CD4-positive, alpha-beta T cell treated with Interleukin-6 for 4 hours (primary cell): ENCODE measurements at places on chromosomes 2 and 18.

- DNase-seq, result no peak
These were observed 1.5 kb downstream of the SMCHD1 start for GRCh38 chr18:2656981-2657512.

DNA sequence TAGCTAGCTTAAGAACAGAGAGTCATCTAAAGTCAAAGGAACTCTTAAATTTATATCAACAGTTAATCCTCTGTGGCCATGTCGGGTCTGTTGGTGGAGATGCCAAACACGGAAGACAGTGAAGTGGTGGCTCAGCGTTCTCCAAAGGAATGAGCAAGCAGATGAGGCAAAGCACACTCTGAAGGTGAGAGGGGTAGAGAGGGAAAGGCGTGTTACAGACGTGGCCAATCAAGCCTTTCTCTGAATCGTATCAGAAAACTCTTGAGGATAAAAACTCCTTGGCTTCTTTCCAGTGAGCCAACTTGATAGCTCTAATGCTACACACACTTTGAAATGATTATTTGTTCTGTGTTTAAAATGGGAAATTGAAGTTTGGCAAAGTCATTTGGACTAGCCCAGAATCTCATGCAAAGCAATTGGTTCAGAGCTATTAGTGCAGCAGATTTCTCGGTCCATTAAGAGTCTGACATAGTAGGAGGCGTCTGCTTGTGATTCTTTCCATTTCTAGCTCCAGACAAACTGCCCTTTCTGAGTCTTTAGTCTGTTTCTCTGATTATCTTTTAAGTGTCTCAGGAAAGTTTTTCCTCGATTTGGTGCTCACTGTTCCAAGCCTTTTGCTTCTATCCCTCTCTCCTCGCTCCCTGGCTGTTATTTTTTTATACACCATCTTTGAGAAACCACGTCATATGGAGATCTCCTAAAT, 57.5 kb upstream of the CPO start:
- DNase-seq, result no peak

GRCh38 chr2:55965276-55965675, 41.7 kb upstream of the EFEMP1 start:
- DNase-seq, result no peak

- DNase-seq, result no peak
These were observed 123.8 kb upstream of the FSHR start for GRCh38 chr2:49278141-49278540.

DNA sequence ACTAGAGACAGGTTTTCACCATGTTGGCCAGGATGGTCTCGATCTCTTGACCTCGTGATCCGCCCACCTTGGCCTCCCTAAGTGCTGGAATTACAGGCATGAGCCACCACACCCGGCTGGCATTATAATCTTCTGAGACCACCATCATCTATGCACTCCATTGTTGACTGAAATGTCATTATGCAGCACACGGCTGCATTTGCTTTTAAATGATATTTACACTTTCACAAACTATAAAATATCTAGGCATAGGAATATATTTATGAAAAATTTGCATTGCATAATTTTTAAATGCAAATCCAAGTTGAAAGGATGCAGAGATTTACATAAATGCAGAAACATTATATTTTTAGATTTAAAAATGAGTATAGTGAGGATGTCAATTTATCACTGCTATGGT, 30.0 kb upstream of the ANKRD44 start:
- no peak for DNase-seq
